ENCODE measurements at places on chromosomes 3 and 15.

- peak; percentile 66 for DNase-seq
Measured at GRCh38 chr15:33154351-33155166, 40.0 kb downstream of the FMN1 start.

GRCh38 chr3:196537319-196537984, 22.3 kb upstream of the SMCO1 start:
- peak; percentile 53 for DNase-seq

DNA sequence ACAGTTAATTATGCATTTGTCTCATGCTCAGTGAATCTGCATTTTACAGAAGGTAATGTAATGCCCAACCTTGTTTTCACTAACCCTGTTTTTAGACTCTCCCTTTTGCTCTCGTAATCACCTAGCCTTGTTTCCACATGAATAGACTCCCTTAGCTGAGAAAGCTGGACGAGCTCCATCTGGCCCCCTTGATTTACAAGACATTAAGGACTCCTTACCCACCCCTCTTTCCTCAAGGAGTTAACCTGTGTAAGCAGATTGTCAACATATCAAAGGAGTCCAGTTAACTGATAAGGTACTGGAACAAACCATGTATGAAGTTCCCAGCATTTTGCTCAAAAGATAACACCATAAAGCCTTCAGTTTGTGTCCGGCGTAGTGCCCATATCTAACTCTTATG, 99.6 kb downstream of the VPS8 start:
- no peak for DNase-seq

DNA sequence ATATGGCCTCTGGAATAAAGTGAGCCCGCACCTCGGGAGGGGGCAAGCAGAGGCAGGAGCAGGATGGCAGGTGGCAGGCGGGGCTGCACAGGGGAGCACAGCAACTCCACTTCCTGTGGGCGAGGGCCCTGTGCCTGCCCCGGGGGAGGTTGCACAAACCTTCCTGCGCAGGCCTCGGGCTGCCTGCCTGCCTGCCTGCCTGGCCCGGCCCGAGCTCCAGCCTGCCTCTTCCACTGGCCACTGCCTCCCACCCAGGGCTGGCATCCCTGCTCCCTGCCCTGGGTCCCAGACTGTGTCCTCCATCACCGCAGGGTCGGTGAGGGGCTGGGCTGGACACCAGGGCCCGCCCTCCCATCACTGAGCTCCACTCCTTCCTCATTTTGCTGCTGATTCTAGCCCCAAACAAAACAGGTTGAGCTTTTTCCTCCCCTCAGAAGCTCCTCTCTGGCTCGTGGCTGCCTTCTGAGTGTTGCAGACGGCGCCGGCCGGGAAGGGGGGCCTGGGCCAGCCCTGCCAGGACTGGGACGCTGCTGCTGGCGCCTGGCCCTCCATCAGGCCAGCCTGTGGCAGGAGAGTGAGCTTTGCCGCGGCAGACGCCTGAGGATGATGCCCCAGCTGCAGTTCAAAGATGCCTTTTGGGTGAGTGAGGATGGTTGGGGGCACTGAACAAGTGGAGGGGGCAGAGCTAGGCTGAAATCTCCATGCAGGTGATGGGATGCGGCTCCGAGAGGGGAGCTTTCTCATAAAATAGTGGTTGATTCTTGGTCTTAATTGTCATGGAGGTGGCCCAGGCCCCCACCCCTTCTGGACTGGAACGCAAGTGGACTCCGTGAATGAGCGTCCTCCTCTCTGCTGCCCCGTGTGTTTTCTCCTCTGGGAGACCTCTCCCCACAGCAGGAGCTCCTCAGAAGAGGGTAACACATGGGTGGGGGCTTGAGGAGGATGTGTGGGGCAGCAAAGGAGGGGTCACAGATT, at the start of gene PSTPIP1:
PSTPIP1 (plus strand) TSS at position 156 of the 975 bp plus-strand sequence; CDS start at position 604, 448 bp downstream.
- DNase-seq, result peak; percentile 83

DNA sequence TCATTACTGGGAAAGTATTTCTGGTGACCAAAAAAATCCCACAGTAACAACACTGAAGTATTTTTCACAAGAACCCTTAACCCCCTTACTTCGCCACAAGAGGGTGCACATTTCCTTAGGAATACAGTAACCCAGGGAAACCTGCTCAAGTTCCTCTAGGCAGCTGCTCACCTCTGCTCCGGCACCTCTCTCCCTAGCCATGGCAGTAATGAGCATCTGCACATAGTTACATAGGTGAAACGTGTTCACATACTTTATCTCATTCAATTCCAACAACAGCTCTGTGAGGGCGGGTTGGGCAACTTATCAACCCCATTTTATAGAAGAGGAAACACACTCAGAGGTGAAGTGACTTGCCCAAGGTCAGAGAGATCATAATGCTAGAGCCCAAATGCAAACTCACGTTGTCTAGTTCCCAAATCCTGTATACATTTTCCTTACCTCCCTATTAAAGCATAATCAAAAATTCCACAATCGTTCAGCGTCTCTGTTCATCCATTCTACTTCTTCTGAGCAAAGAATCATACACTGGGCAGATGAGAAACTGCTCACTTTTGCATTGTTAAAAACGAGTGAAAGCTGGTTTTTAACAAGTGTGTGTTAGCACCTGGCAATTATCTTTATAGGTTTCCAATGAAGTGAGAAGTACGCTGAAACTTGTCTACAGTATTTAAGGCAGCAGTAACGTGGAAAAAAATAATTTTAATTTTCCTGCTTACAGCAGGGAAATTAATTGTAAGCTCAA, 90.7 kb downstream of the IGF2BP2 start:
- peak; percentile 62 for DNase-seq

GRCh38 chr3:129690963-129691362, 84.5 kb upstream of the PLXND1 start:
- DNase-seq, result no peak
